ENCODE measurements at places on chromosomes 1 and 21. TPM values are rescaled to one million over a fixed set of nuclear protein-coding genes. Genes with fewer than 3 reads are reported as not detected.
A peak's percentile ranks its signal among the peaks of the same experiment; 100 is the strongest.

- no peaks in the 10 kb centered on the region for H3K27me3 ChIP-seq
- H3K4me1 ChIP-seq = peaks cover under 1% of the 10 kb centered on the region
- H3K4me3 ChIP-seq = no peak overlapping the region
These were observed 19.5 kb upstream of the RNF223 start for GRCh38 chr1:1093610-1093943.

GRCh38 chr1:3959361-3959760 lies 59.3 kb upstream of the C1orf174 start:
- no peaks in the 10 kb centered on the region for H3K27me3 ChIP-seq
- no peak overlapping the region for H3K4me3 ChIP-seq
- no peak overlapping the region for H3K27ac ChIP-seq
- H3K4me1 ChIP-seq = no peaks in the 10 kb centered on the region
- DNase-seq = no peak

GRCh38 chr1:7089497-7089896 lies 304.2 kb downstream of the CAMTA1 start:
- H3K27me3 ChIP-seq = peaks cover 3% of the 10 kb centered on the region
- H3K4me3 ChIP-seq = no peak overlapping the region
- no peaks in the 10 kb centered on the region for H3K36me3 ChIP-seq
- H3K27ac ChIP-seq = no peak overlapping the region
- H3K4me1 ChIP-seq = no peaks in the 10 kb centered on the region

DNA sequence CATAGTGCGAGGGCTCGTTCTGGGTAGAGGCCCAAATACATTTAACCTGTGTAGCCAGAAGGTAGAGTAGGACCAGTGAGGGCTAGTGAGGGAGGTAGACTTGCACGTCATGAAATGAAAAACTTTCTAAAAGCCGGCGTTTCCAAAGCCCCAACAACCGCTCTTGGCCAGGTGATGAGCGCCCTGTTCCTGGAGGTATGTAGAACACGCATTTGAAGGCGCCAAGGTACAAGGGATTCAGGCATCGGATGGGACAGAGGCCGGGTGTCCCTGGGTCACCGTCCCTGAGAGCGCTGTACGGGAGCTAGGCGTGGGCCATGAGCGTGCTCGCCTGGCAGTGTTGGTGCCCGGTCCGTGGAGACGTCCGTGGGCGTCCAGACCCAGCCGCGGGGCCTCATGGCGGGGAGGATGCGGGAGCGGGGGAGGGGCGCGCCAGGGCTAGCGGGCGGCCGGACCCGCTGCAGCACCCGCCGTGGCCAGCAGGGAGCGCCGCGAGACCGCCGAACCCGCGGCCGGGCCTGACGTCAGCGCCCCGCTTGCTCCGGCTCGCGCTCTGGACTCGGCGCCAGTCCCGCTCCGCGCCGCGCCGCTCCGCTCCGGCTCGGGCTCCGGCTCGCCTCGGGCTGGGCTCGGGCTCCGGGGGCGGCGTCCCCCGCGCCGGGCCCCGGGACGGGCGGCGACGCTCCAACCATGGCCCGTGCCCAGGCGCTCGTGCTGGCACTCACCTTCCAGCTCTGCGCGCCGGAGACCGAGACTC lies at the start of gene PTPRU:
Gene PTPRU, plus strand, starts transcription at position 568 of the 757 bp plus-strand sequence. Its CDS starts 123 bp downstream, at position 691.
- H3K4me1 ChIP-seq = peaks cover 21% of the 10 kb centered on the region
- peaks cover 1% of the 10 kb centered on the region for H3K36me3 ChIP-seq
- peak within 1 kb of the TSS; percentile 61 for H3K4me3 ChIP-seq
- H3K27me3 ChIP-seq = peaks cover 51% of the 10 kb centered on the region

Gene VSIG8
- not detected for total RNA-seq

Gene CLEC20A
- total RNA-seq = not detected

Gene ZNF670
- total RNA-seq = 1.1 TPM

Gene KRTAP13-2
- total RNA-seq = not detected

Gene SLC6A17
- total RNA-seq = not detected

Data from activated CD4-positive, alpha-beta T cell treated with anti-CD3 and anti-CD28 coated beads, Interleukin-2, amount 10 ng/mL, durations not matched to agents 7 days and 5 days (primary cell).